ENCODE measurements at places on chromosomes 4 and X. TPM values are rescaled to one million over a fixed set of nuclear protein-coding genes. Genes with fewer than 3 reads are reported as not detected.

- no peak for DNase-seq
Measured at GRCh38 chr4:113639326-113639725, 122.2 kb downstream of the CAMK2D start.

FGA gene
- polyA plus RNA-seq = not detected

STK26 gene
- polyA plus RNA-seq = 50.1 TPM

DNA sequence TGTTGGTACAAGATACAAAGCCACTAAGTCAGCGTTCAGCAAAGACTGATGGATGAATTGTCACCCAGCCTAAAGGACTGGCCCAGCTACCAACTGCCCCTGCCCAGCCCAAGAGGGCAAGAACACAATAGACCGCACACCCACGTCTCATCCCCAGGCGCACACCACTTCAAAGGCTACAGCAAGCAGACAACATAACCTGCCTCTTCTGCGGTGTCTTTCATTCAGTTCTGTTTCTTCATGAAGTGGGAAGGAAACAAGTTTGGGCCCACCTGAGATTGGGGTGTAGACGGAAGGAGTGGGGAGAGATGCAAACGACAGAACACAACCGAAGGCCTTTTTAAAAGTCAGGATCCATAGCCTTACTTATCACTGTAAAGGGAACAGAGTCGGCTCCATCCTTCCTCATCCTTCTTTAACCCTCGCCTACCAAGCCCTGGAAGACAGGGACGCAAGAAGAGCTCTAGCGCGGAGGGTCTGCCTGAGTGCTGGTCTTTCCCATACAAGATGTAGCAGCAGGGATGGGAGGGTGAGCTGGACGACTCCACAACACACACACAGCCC lies 691 bp downstream of the SCARB2 start:
- no peak for DNase-seq
